ENCODE measurements at places on chromosomes 3 and 15. TPM values are rescaled to one million over a fixed set of nuclear protein-coding genes. Genes with fewer than 3 reads are reported as not detected.
A peak's percentile ranks its signal among the peaks of the same experiment; 100 is the strongest.

DNA sequence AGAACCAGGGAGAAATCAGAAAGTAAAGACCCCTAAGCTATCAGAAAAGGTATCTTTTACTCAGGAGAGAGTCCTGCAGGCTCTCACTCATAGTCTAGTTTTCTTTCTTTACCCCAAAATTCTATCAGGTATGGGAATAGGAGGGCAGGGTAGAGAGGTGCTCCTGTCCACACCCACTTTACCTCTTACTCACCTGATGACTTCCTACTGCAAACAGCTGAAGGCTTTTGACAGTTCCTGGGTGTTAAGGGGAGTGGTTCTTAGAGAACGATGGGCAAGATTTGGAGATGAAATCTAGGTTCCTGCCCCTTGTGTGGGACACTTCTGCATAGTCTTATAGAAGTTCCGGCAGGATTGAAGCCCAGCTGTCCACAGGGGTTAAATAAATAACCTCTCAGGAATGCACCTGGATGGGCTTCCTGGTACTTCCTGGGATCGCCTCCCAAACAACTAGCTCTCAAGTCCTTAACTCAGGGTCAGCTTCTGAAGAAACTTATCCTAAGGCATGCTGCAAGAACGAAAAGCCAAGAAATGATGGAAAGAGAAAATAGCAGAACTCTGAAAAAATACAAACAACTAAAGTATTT is 10.8 kb upstream of the TNFAIP8L3 start:
- no peak for DNase-seq

The SAMD7 gene
- not detected for total RNA-seq

The IL17RD gene
- 18.9 TPM for total RNA-seq

The TAMM41 gene
- 19.4 TPM for total RNA-seq

DNA sequence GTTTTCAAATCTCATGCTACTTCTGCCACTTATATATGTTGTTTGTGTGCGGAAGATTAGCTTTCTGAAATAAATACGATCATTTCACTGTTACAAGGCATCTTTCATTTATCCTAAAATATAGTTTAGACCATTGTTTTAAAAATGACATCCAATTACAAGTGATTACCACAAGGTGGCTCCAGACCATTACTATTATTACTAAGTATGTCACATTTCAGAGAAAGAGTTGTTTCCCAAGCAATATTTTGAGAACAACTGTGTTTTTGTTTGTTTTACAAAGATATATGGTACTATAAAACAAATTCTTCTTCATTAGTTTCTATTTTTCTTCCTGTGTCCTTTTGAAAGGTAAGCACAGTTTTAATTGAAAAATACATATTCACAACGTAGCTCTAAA is 136.0 kb upstream of the RAP2B start:
- DNase-seq = peak; percentile 44

The EXD1 gene
- total RNA-seq = not detected

DNA sequence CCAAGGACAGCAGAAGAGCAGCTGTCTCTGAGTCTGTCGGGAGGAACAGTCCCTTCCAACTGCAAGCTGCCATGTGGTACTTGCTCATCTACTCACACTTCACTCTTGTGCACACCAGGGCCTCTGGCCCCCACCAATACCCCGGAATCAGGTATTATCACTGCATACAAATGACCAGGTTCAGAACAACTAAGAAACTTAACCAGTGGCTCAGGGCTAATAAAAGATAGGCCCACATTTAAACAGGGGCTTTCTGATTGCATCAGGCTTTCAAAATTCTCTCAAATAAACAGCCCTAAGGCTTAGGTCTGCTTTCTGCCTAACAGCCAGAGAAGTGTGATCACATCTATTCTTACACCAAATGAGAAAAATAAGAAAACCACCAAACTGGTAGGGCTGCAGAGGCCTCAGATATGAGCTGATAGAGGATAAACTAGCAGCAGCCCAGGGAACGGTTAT is 20.7 kb downstream of the CCDC12 start:
- no peak for DNase-seq

The BFSP2 gene
- 0.41 TPM for total RNA-seq

DNA sequence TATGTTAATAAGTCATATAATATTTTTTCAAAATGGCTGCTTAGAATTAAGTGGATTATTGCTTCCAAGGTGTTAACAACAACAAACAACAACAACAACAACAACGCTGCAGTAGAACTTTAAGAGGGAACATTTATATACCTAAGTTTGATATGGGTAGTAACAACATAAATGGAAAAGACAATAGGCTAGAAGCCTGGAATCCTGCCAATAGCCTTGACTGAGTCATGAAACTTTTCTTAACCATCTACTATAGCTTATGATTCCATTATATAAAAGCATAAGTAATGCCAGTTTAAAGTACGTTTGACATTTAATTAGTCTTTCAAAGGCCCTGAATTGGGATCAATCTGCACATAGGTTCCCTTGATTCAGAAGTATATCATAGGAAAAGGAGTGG is 31.2 kb downstream of the SATB1 start:
- no peak for DNase-seq

DNA sequence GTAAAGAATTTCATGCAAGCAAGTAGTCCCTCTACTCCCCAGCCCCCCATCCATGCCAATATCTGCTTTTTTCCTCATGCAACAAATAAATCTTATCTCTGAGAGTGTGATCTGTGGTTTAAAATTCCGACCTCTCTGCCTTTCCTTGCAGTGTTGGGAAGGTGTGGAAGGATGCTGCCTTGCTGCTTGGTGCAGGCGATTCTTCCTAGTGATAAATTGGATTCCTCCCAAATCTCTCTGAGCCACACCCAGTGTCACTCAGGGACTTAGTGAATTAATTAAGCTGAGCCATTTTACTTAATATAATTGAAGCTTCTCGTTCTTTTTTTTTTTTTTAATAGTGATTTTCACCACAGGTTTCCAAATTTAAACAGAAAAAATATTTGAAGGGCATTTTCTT is 3.4 kb downstream of the GAP43 start:
- no peak for DNase-seq

DNA sequence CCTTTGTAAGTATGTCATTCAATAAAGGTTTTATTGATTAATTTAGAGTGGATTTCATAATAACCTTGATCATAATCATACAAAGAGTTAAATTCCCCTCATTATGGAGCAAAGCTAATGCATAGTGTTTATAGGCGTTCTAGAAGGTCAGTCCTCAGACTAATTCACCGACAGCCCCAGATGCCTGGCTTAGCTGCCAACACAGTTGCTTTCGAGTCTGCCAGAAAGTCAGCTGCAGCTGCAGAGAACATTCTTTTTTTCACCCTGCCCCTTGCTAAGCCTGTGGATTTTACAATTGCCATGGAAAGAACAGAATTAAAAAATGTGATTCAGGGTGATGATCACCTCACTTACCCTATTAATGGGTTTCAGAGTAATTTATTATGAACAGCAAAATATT is 21.2 kb downstream of the CADM2 start:
- DNase-seq = no peak

- no peak for DNase-seq
These were observed 77.2 kb downstream of the PPP2R3A start for GRCh38 chr3:136042608-136043221.

The RAB6B gene
- total RNA-seq = 17.7 TPM

DNA sequence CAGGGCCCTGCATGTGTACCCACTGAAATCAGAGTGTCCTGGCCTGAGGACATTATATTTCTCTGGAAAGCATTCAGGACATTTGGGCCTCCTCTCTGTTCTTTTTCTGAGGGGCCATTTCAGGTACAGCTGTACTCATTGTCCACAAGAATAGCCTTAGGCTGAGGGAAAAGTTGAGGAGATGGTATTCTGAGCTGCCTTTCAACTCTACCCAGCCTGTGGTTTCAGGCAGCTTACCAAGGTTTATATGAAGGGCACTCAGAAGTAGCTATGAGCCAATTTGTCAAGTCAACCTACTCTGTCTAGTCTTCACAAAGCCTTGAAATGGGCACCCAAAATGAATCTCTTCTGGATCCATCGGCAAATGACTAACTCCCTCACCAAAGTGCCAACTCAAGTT is 9.4 kb downstream of the ATP13A4 start:
- DNase-seq = no peak

The SLC22A14 gene
- total RNA-seq = 0.19 TPM

GRCh38 chr3:41222501-41222900 is 23.2 kb downstream of the CTNNB1 start:
- DNase-seq = no peak

The SOX14 gene
- not detected for total RNA-seq

All from kidney (tissue), 22 donors.